ENCODE measurements at places on chromosomes 4 and X. TPM values are rescaled to one million over a fixed set of nuclear protein-coding genes. Genes with fewer than 3 reads are reported as not detected.

The MAGEA12 gene
- not detected for total RNA-seq

The PRRG3 gene
- not detected for total RNA-seq

The FAM3A gene
- total RNA-seq, result 28.2 TPM

The KCTD8 gene
- not detected for total RNA-seq

The HSFX3 gene
- not detected for total RNA-seq

The NUP62CL gene
- total RNA-seq, result 3.3 TPM

The RNF128 gene
- total RNA-seq, result not detected

The SSX1 gene
- not detected for total RNA-seq

The ATOH1 gene
- total RNA-seq, result not detected

The PDCL2 gene
- not detected for total RNA-seq

The CENPE gene
- 17.7 TPM for total RNA-seq

The NKX3-2 gene
- total RNA-seq, result not detected

The GRIA3 gene
- not detected for total RNA-seq

The KLB gene
- not detected for total RNA-seq

The RPL36A gene
- 174 TPM for total RNA-seq

The IL2RG gene
- 504 TPM for total RNA-seq

The AWAT1 gene
- not detected for total RNA-seq

The RASGEF1B gene
- total RNA-seq, result 28.0 TPM

The NKRF gene
- 14.1 TPM for total RNA-seq
